ENCODE measurements at places on chromosomes 16 and 17.

GRCh38 chr17:19538095-19539039 lies 4.7 kb downstream of the SLC47A1 start:
- DNase-seq, result no peak

- no peak for DNase-seq
These were observed 3.5 kb downstream of the SLC47A1 start for GRCh38 chr17:19537111-19537510.

GRCh38 chr16:19760356-19761060 lies 42.4 kb downstream of the IQCK start:
- no peak for DNase-seq

DNA sequence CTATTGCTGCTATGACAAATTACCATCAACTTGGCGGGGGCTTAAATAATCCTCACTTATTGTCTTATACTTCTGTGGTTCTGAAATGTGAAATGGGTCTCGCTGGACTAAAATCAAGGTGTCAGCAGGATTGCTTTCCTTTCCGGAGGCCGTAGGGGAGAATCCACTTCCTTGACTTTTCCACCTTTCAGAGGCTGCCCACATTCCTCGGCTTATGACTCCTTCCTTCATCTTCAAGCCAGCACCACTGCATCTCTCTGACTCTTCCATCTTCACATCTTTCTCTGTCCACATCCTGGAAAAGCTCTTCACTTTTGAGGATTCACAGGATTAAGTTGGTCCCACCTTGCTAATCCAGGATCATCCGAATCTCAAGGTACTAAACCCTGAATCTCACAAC lies 217.8 kb downstream of the GRIN2A start:
- no peak for DNase-seq

DNA sequence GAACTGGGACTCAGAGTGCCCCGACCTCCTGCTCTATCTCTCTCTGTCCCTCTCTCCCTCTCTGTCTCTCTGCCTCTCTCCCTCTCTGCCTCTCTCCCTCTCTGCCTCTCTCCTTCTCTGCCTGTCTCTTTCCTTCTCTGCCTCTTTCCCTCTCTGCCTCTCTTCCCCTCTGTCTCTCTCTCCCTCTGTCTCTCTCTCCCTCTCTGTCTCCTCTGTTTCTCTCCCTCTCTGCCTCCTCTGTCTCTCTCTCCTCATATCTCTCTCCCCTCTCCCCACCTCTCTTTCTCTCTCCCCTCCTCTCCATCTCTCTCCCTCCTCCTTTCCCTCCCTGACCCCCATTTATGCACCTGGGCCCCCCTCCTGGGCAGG lies 32.7 kb downstream of the TNFRSF13B start:
- no peak for DNase-seq

Measured in fibroblast of skin of left biceps (primary cell).